ENCODE measurements at places on chromosomes 4 and X.

DNA sequence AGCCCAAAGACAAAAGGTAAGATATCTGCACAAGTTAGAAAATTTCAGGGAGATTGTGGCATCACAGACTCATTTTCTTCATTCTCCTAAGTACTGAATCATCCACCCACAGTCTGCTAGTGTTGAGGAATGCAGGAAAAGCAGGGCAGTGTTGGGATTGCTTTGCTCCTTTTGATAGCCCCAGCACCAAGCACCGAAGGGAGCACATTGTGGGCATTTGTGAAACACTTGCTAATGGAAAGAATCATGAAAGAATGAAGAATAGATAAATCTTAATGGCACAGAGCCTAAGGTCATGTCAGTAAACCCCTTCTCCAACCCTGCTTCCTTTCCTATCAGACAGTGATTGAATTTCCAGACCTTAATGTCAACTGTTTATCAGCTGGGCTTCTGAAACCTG, 103.1 kb upstream of the GPRIN3 start:
- no peak for DNase-seq

DNA sequence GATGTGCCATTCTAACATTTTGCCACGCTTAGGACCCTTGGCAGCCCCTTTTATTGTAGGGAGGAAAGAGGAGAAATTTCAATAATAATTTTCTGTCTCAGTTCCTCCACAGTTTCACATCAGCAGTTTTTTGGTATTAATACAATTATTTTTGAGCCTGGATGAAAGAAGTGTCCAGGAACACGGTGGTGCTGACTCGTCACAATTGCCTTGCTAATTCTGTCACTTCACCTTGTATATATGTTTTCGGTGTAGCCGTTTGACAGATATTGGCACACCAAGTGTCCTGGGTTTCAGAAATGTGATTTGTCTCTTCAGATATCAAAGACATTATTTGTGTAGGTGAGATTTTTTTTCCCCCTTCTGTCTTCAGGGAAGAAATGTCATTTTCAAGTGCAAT, 142.2 kb downstream of the ARHGAP10 start:
- DNase-seq = no peak

DNA sequence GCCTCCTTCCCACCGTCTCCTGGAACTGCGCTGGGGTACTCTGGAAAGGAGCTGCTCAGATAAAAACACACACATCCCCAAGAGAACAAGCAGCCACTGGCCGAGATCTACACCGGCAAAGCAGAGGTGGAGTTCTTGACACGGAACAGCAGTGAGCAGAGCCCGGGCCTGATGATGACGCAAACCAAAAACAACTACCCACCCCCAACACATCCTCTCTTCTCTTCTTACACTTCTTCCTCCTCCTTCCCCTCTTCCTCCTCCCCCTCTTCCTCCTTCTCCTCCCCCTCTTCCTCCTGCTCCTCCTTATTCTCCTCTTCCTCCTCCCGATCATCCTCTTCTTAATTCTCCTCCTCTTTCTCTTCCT, 4.6 kb downstream of the PNMA5 start:
- no peak for DNase-seq

DNA sequence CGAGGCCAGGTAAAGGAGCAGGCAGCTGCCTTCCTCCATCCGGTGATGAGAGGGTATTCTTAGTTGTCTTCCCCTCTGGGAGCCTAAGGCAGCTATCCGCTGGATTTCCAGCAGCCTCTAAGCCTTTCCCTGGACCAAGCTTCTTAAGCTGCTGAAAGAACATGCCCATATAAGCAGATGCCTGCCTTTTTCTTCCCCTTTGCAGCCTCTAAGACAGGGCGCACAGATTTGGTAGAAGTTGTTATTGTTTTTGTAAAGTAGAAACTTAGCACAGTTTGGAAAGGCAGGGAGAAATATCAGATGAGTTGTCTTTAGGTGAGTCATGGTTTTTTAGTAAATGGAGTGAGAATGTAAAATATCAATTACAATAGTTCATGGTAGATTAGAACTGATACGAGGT, 210.8 kb downstream of the ARHGAP10 start:
- no peak for DNase-seq

DNA sequence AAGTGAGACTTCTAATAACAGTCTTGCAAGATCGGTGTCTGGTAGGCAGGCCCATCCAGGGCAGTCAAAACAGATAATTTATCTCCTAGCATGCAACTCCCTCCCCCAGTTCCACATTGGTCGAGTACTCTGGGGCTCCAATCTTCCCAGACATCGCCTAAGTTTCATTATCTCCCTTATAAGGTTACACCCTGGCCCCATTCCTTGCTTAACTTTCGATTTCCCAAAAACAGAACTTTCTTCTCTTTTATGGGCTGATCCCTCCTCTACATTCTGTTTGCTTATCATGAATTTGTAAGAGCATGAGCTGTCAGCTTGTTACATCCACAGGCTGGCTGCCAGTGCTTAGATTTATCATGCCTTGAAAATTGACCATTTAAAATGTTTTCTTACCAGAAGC, 471.3 kb downstream of the TECRL start:
- no peak for DNase-seq

- DNase-seq = no peak
Observed at GRCh38 chr4:115844180-115844579, 730.8 kb upstream of the NDST4 start.

GRCh38 chr4:150782921-150783320, 201.0 kb downstream of the MAB21L2 start:
- no peak for DNase-seq

DNA sequence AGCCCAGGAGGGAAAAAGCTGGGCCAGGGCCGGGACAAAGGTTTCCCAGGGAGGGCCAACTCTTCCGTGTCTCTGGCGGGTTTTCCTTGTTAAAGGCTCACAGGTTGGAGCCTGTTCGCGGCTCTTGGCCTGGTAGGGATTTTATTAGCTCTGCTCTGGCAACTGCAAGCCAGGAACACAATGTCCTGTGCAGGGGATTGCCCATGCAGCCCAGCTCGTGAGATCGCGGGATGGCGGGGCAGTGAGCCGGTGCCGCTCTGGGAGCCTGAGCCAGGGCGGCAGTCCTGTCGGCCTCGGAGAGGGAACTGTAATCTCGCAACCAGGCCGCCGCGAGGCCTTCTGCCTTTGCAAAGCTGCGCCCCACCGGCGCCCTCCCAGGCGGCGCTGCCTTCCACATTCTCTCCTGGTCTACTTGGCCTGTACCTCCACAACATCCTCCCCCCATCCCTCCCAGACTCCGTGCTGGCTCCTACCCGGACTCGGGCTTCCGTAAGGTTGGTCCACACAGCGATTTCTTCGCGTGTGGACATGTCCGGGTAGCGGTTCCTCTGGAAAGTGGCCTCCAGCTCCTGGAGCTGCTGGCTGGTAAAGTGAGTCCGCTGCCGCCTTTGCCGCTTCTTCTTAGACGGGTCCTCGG, 2.1 kb downstream of the PITX2 start:
- DNase-seq = no peak

- no peak for DNase-seq
Observed at GRCh38 chr4:78131403-78131802, 74.3 kb downstream of the FRAS1 start.

DNA sequence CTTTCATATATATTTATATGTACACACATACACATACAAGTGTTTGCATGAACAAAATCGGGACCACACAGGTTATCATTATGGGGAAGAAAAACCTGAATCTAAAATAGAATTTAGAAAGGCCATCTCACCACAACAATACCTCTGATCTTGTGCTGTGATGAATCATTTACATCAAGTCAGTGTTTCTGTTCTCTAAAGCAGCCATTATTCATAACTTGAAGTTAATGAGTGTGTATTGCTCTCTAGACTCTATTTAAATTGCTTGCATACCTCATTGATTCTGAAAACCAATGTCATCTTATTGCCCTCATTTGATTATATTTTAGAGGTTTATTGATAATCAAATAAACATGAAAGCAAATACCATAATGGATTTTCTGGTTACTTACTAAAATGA, 71.6 kb downstream of the FAM114A1 start:
- DNase-seq = no peak

DNA sequence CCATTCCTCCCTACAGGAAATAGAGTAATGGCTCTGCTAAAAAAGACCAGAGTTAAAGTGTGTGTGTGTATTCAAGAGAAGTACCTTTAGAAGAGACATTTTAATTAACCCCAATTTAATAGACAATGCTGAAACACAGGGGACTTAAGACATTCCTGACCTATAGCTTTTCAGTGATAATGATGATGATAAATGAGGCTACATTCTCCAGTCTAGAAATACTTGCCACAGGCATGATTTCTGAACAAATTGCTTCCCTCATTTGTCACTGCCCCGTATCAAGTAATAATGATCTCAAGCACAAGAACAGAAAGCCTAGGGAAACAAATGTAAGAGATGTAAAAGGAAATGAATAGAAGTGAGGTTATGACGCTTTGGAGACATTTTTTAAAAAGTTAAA, 117.1 kb downstream of the UNC5C start:
- no peak for DNase-seq

DNA sequence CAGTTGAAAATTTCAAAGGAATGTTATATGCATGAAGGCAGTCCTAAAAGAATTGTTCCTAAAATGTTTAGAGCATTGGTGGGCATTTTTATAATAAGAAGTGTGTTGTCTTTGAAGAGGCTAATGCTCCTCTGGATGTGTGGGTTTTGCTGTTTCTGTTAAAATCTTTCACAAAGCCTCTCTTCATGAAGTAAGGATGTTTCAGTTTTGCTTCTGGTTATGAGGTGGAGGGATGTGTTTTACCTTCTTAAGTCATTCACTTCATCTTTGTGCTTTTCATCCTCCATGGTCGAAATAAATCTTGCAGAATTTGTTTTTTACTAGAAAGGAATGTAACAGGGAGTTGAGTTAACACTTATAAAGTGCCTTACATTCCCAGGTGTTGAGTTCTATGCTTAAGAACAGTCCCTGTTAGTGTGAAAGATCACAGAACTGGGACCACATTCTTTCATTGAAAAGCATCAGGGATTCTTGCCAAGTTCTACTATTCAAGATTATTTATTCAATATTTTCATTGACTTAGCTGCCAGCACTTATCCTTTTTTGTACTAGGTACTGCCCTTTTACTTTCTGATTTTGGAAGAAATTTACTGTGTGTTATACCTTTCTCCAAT, 21.1 kb downstream of the FHIP1A start:
- DNase-seq = no peak

- no peak for DNase-seq
Observed at GRCh38 chr4:109826719-109827118, 1.1 kb upstream of the RRH start.

- no peak for DNase-seq
Observed at GRCh38 chrX:34927866-34928265, 14.7 kb upstream of the FAM47B start.

GRCh38 chr4:30903502-30904214, 183.5 kb downstream of the PCDH7 start:
- no peak for DNase-seq

- DNase-seq = no peak
Observed at GRCh38 chrX:117744958-117745357, 371.7 kb downstream of the KLHL13 start.

DNA sequence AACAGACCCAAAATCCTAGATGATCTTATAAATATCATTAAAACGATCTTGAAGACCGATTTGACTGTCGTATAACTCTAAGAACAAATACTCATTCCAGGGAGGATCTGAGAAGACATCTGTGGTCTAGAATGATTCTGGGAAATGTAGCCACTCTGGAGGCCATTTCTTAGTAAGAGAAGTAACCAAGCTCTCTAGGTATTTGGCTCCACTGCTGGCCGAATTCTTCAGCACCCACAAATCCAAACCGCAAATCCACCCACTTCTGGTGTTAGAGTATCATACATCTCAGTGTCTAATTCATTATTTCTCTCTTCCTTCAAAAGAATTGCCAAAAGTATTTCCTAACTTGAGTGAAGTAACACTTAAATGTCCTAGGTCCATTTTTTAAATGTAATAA, 23.9 kb downstream of the KLHL5 start:
- DNase-seq = no peak

GRCh38 chr4:138512756-138513155, 270.6 kb upstream of the SLC7A11 start:
- no peak for DNase-seq

DNA sequence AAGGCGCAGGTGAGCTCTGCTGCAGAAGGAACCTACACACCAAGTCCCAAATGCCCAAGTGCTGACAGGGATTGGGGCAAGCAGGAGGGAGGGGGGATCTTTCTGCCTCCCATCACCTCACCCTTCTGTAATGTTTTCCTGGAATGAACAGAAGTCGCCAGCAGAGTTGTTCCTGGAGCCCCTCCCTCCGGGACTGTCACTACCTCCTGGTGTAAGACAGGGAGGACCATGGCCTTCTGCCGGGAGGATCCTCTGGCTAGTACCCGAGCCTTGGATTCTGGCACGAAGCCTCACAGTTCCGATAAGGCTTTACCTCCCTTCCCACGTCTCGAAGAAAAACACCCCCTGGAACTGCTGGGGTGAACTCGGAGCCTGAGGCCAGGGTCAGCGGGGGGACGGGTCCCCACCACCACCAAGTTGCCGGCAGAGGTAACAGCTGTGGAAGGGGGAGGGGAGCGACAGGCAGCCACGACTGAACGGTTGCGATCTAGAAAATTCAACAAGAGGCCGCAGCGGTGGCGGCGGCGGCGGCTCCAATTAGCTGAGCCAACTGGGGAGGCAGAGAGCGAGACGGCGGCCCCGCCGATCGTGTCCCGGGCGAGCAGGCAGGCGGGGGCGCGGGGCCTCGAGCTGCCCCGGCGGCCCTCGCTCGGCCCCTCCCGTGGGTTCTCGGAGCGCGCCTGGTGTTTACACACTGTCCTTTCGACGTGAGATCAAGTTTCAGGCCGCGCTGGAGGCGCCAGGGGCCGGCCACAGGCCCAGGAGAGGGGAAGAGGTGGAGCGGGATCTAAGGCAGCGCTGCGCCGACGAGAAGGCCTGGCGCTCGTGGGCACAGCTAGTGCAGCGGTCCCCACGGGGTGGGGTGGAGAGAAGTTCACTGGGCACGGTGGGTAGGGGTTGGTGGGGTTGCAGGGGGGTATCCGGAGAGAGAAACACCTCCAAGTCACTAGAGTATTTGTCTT, 53.7 kb upstream of the BCOR start:
- DNase-seq = no peak

DNA sequence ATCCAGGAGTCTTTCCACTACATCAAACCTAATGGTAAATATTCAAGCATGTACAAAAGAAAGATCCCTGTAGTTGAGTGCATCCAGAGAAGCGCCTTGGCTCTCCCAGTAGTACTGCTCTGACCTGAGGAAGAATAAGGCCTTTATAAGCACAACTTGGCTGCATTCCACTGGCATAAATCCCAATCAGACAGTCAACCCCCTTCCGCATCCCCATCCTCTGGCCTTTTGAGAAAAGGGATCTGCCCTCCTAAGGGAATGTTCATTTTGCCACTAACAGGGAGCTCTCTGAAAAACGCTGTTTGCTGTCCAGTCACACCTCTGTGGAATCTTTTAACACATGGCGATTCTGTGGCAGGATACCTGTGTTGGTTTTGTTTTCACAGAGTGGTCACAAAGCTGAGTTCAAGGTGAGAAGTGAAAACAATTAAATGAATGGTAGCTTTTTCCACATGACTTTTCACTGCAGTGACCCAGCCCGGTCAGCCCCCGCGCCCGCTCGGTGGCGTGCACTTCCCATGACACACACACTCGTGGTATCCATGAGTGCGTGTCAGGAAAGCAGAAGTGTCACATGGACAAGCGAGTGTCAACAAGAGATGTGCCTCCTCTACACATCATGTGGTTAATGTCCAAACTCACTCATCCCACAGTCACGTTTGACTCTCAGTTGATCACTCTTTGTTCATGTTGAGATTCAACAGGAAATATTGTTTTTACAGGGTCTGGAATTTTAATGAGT, 112.2 kb upstream of the ENPP6 start:
- DNase-seq = no peak

- peak; percentile 36 for DNase-seq
Observed at GRCh38 chrX:154046031-154046781, 26.5 kb upstream of the IRAK1 start.

All from AG04449 (cell line).